Epithelial cell of proximal tubule (primary cell): ENCODE measurements at places on chromosomes 4 and X. TPM values are rescaled to one million over a fixed set of nuclear protein-coding genes. Genes with fewer than 3 reads are reported as not detected.

Gene ADH1B
- total RNA-seq, result not detected in 2 replicates

Gene RASL11B
- 2.6 and 3.6 TPM in 2 replicates for total RNA-seq

Gene DUSP21
- total RNA-seq, result not detected in 2 replicates

Gene UGT2B17
- not detected in 2 replicates for total RNA-seq

Gene CCKAR
- not detected in 2 replicates for total RNA-seq

Gene PRRG1
- 16.0 and 28.1 TPM in 2 replicates for total RNA-seq

Gene SYN1
- 0.12 and 0.65 TPM in 2 replicates for total RNA-seq

Gene TLR3
- 4.7 and 5.5 TPM in 2 replicates for total RNA-seq

Gene GRIA2
- not detected in 2 replicates for total RNA-seq

Gene REELD1
- not detected in 2 replicates for total RNA-seq

Gene RBM46
- 0.40 and 0.43 TPM in 2 replicates for total RNA-seq

Gene BEX5
- total RNA-seq, result 1.0 and 14.0 TPM in 2 replicates

Gene OPRPN
- total RNA-seq, result not detected in 2 replicates

Gene KLF8
- 0.43 and 1.5 TPM in 2 replicates for total RNA-seq
